Stimulated activated CD4-positive, alpha-beta T cell treated with anti-CD3 and anti-CD28 coated beads, Interleukin-15, amount 100 ng/mL, for 48 hours (primary cell): ENCODE measurements at places on chromosomes 12 and 14.

- no peak for DNase-seq
Measured at GRCh38 chr14:58258156-58258555, 13.5 kb downstream of the PSMA3 start.

DNA sequence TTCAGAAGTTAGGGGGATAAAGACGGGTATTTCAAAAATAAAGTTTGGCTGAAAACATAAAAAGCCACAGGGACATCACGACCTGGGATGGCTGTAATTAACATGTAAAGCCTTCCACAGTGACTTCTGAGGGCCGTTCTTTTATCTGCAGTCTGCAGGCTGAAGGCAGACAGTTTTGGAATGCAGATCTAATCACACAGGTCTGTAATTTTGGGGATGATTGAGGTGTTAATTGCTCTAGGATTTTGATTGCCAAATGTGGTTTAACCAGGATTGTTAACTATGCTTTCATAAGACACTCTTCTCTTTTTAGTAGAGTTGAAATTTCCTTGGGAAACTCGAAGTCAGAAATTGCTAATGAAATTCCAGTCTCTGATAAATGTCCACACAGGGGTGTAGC lies 355.5 kb downstream of the ATP23 start:
- no peak for DNase-seq

DNA sequence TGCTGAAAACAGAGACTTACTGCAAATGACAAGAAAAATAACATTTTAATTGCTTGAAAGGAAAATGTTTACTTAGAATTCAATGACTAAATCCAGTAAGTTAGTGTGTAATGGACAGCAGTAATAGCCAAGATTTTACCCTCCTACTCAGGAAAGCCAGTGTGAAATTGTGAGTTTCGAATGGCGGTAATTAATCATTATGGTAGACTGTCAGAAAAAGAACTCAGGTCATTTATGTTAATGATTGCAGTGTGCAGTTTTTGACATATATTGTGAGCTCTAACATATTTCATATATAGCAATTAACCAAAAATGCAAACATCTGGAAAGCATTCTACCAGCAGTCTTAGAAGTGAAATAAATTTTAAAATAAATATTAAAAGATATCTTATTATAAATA lies 60.3 kb downstream of the PDZRN4 start:
- no peak for DNase-seq

DNA sequence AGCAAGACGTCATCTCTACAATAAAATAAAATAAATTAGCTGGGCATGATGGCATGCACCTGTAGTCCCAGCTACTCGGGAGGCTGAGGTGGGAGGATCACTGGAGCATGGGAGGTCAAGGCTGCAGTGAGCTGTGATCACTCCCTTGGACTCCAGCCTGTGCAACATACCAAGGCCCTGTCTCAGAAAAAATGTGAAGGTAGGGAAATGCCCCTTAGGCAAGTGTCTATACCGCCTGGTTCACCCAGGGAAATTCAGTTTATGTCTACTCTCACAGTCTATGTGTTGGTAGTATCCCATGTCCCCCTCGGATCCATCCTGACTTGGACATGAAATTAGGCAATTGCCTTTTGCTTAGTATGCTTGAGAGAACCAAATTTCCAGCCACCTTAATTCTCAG lies 88.4 kb upstream of the TMEM132C start:
- DNase-seq, result no peak

GRCh38 chr14:101474563-101475455 lies 86.5 kb upstream of the DIO3 start:
- DNase-seq, result no peak

DNA sequence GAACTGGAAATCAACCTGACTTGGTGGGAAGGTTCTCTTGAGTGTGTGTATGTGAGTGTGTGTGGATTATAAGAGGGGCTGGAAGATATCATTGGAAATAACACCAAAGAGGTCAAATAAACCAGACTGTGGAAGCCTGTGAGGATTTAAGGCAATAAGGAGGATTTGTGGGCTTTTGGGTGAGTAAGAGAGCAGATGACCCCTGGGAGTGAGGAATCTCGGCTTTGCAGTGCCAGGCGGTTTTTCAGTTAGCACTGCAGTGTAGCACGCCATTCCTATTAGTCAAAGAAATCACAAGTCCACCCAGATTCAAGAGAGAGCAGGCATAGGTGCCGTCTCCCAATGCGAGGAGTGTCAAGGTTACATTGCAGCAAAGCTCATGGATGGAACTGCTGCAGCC lies 63.3 kb downstream of the CALM1 start:
- no peak for DNase-seq

DNA sequence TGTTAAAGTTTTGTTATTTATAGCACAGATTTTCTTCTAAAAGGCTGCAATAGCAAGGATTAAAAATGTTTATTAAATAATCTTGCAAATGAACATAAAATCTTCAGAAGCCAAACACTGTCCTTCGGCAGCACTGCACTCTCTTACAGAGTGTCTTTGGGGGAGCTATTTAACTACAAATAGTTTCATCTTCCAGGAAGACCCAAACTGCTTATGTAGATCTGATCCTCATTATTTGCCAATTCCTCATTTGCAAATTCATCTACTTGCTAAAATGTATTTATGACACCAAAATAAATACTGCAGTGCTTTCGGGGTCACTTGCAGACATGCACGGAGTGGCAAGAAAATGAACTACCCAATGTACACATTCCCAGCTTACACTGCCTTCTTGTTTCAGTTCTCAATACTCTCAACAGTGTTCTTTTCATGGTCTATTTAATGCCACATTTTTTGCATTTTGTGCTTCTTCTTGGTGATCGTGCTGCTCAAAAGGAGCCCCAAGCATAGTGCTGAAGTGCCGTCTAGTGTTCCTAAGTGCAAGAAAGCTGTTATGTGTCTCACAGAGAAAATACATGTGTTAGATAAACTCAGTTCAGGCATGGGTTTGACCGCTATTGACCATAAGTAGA lies 128.1 kb downstream of the PRKD1 start:
- no peak for DNase-seq

DNA sequence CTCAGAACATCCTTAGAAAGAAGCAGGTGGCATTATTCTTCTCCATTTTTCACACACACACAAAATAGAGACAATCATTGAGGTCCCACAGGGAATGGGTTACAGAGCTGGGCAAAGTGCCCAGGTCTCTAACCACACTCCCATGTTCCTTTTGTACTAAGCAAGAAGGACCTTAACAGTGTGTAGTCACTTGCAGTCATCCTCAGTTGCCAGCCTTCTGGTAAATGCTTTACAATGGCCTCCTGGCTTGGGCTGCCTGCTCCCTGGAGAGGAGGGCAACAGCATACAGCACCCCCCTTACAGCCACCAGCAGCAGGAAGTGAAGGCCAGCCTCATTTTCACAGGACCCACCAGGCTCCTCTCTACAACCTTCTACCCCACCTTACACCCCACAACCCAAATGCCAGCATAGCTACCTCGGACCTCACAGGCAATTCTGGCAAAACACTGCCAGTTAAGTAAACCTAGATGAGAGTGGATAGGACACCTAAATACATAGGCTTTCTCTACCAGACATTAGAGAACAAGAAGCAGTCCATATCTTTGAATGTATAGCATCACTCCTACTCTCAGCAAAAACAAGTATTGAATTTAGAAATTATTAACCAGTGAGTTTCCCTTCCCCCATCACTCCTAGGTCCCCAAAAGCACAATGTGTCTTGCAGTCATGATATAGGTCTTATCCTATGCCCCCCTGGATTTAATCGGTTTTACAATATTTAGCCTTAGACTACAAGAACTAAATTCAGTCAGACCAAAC lies 88.1 kb downstream of the PPP2R5E start:
- DNase-seq, result no peak

DNA sequence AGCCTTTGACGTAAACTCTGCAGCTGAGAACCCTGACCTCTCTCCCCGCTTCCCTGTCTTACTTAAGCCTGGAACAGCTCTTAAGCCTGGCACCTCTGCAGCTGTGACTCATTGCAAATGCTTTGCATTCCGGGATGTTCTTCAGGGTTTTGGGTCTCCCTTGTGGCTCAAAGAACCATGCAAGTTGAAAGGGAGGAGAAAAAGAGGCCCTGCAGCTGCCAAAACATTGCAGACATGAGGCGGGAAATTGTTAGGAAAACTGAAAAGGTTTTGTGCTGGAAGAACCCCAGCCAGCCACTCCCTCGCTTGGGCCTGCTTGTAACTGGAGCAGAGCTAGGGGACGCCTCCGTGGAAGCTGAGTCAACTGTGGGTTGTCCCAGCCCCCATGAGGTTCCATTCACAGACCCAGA lies 60.2 kb upstream of the FERMT2 start:
- DNase-seq, result no peak

- no peak for DNase-seq
Measured at GRCh38 chr12:53482626-53483168, 16.6 kb downstream of the MAP3K12 start.

DNA sequence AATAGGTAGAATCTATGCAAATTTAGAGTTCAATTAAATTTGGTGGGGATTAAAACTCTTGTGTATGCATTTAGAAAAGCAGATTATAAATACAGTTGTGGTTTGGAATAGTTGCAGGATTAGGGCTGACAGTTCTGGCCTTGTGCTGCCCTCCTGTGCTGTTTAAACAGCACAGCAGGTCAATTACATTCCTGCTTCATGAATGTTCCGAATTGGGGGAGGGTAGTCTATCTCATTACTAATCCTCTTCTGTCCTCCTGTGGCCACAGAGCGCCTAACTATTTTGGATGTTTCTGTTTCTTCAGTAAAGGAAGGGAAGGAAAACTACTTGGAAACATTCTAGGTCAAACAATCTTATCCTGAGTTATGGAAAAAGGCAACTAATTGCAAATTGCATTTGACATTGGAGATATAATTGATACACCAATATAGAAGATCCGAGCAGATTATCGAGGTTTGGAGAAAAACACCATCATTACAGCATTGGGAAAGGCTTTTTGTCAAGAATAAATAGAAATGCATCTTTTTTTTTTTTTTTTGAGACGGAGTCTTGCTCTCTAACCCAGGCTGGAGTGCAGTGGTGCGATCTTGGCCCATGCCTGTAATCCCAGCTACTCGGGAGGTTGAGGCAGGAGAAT lies 8.7 kb upstream of the GPR19 start:
- no peak for DNase-seq

- no peak for DNase-seq
Measured at GRCh38 chr12:125070112-125070511, 4.9 kb downstream of the AACS start.
